Astrocyte of the cerebellum (primary cell): ENCODE measurements at places on chromosomes 5 and 9.

DNA sequence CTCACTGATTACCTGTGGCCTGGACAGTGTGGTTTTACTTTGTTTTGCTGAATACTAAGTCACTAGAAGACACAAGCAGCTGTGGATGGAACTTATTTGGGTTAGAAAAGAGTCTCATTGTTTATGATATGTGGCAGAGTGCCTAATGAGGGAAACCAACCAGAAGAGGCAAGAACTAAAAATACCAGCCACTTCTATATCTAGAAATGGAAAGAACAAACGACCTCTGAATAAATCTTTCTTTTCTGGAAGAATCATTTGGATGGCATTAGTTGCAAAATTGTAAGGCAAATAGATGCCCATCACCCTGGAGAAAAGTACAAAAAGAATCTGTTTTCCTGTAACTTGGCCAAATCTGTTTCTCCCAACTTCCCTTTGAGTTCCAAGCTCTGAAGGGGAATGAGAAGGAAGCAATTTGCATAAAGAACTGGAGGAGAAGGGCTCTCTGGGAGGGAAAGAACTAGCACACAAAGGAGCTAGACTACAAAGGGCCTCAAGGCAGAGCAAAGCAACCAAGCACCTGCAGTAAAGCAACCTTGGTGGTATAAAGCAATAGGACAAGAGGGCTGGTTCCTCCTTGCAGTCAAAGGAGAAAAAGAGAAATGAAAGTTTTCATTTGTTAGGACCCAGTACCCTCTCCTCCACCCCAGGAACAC is 455.4 kb downstream of the CAAP1 start:
- no peak for DNase-seq

- DNase-seq: peak; percentile 97
These were observed 6.0 kb downstream of the B4GALT1 start for GRCh38 chr9:33161011-33161588.

GRCh38 chr5:146221234-146221633 is 17.8 kb downstream of the RBM27 start:
- no peak for DNase-seq

DNA sequence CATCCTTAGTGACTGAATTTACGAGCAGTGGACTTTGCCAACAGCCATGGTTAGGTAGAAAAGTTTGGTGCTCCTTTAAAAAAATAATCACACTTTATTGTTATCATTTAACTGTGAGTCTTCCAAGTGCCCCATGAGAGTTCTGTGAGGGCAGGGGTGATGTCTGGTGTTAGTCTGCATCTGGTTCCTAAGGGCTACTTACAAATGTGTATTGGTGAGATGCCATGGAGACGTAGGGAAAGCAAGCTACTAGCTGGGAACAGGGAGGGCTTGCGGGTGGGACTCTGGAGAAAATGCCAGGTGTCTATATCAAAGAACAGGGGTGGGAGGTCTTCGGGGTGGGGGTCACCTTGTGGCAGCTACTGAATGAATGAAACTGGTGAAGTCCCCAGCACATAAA is 47.1 kb upstream of the EBF1 start:
- DNase-seq: no peak

- DNase-seq: no peak
These were observed 12.1 kb upstream of the PLEKHG4B start for GRCh38 chr5:79821-80220.

DNA sequence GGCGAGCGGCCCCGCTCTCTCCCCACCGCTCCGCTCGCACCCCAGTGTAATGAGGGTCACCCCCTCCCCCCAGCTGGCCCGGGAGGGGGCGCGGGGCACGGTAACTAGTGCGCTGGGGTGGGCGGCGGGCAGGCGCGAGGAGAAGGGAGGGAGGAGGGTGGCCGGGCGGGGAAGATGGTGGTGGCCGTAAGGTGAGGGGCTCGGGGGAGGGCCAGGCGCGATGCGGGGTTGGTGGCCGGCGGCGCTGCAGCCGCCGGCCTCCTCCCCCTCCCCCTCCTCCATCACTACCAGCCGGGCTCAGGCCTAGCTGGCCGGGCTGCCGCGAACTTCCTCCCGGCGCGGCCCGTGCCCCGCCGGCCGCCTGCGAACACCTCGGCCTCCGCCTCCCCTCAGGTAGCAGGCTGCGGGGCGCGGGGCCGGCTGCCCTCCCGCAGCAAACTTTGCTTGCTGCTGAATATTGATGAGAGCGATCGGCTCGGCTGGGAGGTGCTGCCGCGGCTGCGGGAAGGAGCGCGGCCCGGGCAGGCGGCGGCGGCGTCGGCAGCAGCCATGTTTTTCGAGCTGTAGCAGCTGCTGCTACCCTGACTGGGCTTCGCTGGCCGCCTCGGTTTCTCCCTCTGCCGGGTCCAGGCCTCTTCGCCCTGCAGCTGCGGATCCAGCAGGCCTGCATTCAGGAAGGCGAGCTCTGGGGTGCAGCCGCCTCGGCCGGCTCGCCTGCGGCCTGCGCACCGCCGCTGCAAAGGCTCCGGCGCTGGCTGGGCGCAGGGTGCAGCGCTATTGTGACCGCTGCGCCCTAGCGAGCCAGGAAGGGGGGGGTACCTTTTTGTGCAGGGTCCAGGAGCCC is 502 bp downstream of the NSD1 start:
- DNase-seq: no peak

DNA sequence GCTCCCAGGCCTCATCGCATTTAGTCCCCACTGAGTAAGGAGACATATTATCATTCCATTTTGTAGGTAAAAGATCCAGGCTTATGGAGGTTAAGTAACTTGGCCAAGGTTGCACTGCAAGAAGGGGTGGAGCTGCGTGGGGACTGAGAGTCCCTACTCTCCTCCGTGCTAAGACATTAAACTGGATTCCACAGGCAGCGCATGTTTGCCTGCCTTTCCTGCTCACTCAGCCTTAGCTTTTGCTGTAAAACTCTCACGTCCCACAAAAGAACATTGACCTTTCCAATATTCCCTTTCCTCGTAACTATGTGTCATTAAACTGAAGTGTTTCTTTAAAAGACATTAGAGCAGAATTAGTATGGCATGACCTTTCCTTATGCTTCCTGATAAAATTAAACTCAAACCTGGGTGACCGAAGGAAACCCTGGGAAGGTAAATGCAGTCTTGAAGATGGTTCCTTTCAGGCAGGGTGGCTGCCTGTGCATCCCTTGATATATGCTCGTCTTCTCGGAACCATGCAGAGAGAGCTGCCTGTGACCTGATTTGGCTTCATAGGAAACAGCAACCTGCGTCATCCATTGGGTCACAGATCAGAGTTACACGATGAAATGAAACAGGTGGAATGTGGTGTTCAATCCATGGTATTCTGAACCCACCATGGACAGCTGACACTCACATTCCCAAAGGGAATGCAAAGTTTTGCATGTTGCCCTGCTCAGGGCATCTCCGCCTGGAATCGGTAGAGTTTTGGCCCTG is 85.9 kb downstream of the TMEM252 start:
- no peak for DNase-seq

DNA sequence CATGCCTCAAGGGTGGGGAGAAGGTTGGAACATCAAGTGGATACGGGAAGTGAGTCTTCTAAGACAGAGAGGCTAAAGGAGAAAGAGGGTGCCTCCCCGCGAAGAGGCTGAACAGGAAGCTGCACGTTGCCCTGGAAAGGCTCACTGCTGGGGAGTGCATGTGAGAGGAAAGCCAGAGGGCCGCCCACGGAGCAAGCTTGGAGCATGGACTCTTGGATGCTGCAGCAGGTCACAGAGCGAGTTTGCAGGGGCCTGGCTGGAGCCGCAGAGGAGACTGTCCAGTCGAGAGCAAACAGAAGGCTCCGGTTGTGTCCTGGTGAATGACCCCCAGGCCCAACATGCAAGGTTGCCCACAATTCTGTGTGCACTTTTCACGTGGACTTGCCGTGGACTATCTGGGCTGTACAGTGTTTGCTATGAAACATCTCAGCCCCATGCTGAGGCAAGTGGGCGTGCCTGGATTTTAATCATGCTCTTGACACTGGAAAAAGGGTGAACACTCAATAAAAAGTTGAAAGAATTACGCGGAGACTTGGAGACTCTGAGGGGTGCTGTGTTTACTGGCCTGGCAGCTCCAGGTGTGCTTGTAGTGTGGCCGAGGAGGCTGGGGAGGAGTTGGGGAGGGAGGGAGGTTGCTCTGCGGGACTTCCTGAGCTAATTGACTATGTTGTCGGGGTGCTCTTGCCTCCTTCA is 54.5 kb upstream of the GARNL3 start:
- no peak for DNase-seq

DNA sequence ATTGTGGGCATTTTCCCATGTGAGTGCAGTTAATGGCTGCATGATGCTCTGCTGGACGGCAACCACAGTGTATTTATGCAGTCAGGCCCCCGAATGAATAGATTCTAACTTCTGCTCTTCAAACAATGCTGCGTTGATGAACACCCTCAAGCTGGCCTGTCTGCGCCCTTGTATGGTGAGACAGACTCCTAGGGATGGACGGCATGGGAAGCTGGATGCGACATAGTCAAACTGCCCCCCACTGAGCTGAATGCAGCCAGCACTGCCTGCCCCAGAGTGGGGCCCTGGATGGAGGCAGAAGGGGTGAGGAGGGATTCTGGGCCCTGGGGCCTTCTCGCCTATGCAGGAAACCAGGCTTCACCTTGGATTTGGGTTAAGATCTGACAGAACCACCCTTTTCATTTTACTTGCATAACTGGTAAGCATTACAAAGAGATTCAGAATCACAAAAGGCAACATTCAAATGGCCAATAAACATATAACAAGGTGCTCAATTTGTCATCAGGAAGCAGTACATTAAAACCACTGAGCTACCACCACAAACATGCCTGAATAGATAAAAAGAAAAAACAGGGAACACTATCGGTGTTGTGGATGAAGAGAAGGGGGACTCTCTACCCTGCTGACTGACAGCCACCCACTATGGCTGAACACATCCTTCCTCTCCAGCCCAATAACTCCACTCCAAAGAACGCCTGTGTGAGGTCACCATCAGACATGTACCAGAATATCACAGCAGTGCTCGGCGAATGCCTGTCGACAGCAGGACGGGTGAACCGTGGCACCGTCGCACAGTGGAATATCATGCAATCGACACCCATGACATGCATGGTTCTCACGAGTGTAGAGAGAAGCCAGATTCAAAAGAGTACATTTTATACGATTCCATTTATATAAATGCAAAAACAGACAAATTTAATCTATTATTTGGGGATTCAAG is 79.1 kb downstream of the RAPGEF1 start:
- no peak for DNase-seq

- no peak for DNase-seq
These were observed 750.3 kb downstream of the PRELID2 start for GRCh38 chr5:145084834-145085233.

GRCh38 chr5:370311-370958 is 48.9 kb downstream of the AHRR start:
- DNase-seq: no peak

DNA sequence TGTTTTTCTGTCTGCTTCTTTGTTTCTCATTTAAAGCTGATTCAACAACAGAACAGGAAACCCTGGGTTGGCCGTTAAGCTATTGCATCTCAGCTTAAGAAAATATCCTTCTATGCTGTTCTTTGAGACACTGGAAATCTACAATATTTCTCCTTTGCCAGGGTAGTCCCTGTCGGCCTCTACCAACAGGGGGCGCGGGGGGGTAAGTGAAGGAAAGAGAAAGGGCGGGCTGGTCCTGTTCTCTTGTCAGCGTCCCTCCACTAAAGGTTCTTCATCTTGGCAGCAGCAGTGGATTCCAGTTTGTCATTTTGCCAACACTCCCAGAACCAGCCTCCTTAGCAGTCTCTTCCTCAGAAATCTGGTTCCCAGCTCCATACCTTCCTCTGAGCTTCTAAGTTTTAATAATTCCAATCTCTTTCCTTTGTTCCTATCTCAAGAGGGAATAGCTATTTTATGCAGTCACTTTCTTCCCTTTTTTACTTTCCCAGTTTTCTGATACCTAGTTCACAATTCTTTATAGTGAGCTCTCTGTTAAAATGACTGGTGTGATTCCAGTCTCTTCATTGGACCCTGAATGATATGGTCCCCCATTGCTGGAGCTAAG is 222.3 kb downstream of the GLIS3 start:
- DNase-seq: peak; percentile 39

- DNase-seq: no peak
These were observed 6.2 kb downstream of the ARSI start for GRCh38 chr5:150296496-150296895.

- DNase-seq: no peak
These were observed 133.8 kb downstream of the LIFR start for GRCh38 chr5:38422622-38423021.

GRCh38 chr5:54722846-54723433 is 205.4 kb downstream of the SNX18 start:
- DNase-seq: no peak

- DNase-seq: no peak
These were observed 95.5 kb upstream of the SPATA31D4 start for GRCh38 chr9:81832571-81833285.

DNA sequence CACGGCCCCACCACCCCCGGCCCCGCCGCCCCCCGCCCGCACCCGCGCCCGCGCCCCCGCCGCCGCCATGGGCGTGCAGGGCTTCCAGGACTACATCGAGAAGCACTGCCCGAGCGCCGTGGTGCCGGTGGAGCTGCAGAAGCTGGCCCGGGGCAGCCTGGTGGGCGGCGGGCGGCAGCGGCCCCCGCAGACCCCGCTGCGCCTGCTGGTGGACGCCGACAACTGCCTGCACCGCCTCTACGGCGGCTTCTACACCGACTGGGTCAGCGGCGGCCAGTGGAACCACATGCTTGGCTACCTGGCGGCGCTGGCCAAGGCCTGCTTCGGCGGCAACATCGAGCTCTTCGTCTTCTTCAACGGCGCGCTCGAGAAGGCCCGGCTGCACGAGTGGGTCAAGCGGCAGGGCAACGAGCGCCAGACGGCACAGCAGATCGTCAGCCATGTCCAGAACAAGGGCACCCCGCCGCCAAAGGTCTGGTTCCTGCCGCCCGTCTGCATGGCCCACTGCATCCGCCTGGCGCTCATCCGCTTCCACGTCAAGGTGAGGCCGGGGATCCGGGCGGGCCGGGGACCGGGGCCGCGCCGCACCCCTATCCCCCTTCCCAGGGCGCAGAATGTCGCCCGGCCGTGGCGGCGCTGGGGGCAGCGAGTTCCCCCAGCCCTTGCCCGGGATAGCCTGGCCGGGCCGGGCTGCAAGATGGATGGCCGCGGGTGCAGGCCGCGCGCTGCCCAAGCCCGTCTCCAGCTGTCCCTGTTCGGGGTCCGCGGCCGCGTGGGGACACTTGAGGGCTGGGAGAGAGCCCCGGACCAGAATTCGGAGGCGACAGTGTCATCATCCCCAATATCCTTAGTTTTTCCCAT is 594 bp downstream of the FAM120A start:
- DNase-seq: no peak

GRCh38 chr5:28284788-28285187 is 1246.4 kb upstream of the CDH9 start:
- no peak for DNase-seq

GRCh38 chr9:123339666-123340510 is 16.1 kb upstream of the CRB2 start:
- no peak for DNase-seq
